ENCODE measurements at places on chromosomes 7 and 10.
A peak's percentile ranks its signal among the peaks of the same experiment; 100 is the strongest.

GRCh38 chr10:119341459-119342301 lies 134.3 kb downstream of the GRK5 start:
- no peak for DNase-seq

- DNase-seq, result no peak
Measured at GRCh38 chr10:34580643-34581042, 234.5 kb downstream of the PARD3 start.

- DNase-seq, result no peak
Measured at GRCh38 chr10:48231699-48232315, 42.7 kb downstream of the FRMPD2 start.

GRCh38 chr10:75950997-75951589 lies 519.7 kb downstream of the LRMDA start:
- no peak for DNase-seq

DNA sequence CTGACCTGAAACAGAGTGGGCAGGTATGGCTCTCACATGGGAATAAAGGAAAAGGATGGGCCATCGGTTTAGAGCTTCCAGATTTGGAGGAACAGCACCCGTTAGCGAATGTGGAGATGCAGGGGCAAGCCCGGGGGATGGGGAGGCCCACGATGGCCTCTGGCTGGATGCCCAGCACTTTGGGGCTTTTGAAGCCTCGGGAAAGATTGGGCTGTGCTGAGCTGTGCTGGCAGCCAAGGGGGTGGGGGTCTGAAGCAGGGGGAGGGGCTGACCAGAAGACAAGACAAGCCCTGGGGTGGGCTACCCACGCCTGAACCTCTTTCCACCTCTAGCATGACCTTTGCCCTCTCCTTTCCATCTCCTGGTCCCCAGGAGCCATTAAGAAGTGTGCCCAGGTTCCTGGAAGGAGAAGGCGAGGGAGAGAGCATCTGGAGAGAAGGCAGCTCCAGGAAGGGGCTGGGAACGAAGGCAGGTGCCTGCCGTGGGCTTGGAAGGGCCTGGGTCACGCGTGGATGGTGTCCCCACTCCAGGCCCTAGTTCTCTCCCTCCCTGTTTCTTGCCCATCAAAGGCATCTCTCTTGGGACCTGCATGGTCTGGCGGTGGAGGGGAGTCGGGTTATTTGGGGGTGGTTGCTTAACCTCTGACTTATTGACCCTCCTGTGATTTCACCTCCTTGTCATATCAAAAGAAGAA lies 39.7 kb downstream of the JAKMIP3 start:
- no peak for DNase-seq

GRCh38 chr7:83649701-83650100 lies 762 bp upstream of the SEMA3E start:
- no peak for DNase-seq

DNA sequence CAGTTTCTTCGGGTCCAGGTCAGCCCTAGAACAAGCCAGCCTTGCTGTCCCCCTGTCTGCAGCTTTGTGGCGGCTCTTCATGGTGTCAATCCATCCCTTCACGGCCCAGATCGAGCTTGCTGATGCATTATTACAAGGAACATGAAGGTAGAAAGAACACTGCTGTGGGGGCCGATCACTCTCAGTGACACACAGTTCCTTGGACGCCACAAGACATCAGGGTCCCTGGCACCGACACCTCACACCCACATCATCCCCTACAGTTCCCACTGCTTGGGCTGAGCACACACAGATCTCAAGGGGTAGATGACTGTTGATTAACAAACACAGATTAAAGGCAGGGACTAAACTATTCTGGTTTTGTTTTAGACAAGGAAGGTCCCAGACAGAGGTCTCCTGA lies 119.4 kb downstream of the KMT2E start:
- DNase-seq, result no peak

DNA sequence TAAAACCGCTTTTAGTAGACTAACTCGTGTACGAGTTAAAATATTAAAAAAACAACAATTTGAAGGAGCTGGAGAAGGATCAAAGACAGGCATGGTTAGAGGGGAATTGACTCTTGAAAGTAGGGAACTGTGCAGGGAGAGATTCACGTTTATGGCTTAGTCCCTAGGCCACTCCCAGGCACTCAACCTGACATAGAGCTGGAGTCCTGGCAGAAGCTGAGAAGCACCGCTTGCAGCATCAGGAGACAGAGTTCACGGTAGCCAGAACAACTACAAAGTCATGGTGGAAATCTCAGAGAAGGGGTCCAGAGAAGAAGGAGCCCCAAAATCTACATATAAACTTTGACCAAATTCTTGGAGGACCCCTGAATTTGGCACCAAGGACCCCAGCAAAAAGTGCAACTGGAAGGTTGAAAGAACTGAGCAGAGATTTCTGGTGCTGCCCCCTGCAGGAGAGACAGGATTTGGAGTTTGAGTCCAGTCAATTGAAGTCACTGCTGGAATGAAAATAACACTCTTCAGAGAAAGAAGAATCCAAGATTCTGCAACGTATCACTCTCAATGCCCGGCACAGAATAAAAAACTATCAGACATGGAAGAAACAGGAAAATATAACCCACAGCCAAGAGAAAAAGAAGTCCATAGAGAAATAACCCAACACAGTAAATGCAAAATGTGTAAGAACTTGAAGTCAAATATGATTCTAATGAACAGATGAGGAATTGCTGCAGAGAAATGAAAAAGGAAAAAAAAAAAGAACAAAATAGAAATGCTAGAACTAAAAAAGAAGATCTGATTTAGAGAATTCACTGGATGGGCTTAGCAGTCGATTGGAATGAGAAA lies 493.3 kb upstream of the PODXL start:
- no peak for DNase-seq

GRCh38 chr7:874031-874749 lies 2.2 kb upstream of the GET4 start:
- DNase-seq, result peak; percentile 29

DNA sequence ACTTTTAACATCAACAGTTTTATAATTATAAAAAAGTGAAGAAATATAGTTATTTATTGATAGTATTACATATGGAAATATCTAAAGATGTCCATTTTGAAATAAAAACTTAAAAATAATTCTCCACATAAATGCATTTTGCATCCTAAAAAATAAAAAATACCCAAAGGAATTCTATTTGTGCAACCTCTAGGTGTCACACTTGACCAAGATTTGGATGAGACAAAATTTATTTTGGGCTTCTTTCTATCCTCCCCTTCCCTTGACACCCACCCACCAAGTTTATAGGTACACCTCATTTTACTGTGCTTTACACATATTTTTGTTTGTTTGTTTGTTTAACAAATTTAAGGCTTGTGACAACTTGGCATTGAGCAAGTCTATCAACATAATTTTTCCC lies 3.3 kb upstream of the THSD7A start:
- DNase-seq, result peak; percentile 24

DNA sequence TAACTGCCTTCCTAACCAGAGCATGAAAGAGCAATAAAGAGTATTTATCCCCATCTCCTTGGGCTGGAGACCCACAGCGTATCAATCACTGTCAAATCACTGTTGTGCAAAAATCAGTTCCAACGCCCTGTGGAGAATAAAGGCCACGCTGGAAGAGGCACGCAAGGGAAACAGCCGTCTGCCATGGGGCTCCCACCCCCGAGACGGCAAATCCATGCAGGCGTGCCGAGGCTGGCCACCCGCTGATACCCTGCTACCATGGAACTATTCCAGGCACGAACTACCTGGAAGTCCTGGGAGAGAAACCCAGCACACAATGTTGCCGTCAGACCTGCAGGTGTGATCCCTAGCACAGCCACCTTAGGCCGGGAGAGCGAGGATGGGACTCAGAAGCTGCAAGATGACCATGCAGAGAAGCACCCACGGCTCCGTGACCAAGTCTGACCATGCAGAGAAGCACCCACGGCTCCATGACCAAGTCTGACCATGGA lies 185.3 kb downstream of the DIP2C start:
- DNase-seq, result no peak

DNA sequence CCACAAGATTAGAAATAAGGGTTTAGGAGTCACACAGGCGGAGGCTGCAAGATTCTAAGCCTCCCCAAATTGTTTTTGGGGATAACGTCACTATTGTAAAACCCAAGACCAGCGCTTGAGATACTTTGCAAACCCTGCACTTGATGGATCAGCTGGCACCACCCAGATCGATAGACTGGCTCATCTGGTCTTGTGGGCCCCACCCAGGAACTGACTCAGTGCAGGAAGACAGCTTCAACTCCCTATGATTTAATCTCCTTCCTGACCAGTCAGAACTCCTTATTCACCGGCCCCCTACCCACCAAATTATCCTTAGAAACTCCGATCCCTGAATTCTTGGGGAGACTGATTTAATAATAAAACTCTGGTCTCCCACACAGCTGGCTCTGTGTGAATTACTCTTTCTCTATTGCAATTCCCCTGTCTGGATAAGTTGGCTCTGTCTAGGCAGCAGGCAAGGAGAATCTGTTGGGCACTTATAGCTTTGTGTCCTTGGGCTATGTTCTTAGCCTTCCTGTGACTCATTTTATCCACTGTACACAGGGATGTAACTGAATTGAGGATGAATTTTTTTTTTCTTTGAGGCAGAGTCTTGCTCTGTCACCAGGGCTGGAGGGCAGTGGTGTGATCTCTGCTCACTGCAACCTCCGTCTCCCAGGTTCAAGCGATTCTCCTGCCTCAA lies 64.4 kb upstream of the CARD11 start:
- DNase-seq, result no peak

GRCh38 chr7:116021237-116021636 lies 9.3 kb downstream of the TFEC start:
- DNase-seq, result no peak

DNA sequence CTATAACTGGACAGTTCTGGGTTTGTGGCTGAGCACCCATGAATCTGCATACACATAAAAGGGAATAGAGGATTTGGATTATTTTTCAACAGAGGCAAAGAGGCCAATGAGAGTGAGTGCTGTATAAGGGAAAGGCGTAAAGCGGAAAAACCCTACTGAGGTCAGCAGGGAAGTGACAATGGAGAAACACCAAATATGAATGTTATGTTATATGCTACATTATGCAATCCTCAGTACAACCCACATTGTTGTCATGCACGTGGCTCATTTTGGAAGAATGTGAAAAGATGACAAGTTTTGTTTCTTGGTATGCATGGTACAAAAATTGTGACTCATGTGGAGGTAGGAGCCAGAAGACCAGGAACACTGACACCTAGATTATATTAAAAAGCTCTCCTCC lies 113.6 kb upstream of the AMPH start:
- no peak for DNase-seq

- no peak for DNase-seq
Measured at GRCh38 chr10:24463611-24464426, 254.9 kb downstream of the KIAA1217 start.

DNA sequence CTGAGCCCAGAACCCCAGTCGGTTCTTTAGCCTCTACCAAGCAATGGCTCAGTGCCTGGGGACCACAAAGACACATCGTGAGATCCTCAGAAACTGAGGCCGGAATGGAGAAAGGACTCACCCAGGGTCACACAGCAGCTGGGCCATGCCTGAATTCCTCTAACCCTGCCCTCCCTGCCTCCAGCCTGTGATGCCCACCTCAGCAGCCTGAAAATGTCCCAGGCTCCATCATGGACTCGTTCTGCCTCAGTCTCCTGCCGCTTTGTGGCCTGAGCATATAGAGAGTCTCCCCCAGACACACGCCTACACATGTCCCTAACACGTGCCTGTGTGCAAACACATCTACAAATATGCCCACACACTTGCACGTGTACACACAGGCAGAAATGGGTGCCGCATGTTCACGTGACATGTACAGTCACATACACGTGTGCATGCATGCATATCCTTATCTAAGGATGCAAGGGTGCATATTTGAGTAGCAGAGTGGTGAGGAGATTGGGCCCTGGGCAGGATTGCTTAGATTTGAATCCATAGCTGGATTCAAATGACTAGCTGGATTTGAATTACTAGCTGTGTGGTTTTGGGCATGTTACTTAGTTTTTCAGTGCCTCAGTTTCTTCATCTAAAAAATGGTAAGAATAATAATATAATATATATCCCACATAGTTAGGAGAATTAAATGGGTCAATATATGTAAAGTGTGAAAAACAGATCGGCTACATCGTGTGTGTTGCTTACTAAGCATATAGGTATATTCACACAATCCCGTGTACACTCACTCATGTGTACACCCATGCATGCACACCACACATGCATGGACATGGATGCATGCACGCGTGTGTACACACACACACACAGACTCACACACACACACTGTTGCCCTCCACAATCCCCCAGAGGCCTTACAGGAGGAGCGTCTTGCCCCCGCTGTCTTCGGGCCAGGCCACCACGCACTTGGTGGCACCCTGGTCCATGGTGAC lies 2.4 kb downstream of the TACR2 start:
- DNase-seq, result no peak

DNA sequence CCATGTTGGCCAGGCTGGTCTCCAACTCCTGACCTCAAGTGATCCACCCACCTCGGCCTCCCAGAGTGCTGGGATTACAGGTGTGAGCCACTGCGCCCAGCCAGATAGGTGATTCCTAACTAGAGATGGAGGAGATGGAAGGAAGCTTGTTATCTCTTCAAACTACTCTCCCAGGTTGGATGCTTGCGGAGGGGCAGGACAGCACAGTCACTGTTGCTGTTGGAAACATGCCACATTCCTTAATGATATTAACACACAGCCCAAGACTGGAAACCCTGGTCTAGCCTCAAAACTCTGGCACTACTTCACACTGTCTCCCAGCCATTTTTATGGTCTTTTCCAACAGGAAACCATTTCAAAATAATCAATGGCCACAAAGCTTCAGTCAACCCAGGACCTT lies 468.8 kb upstream of the NRP1 start:
- DNase-seq, result no peak

GRCh38 chr10:120824881-120825309 lies 26.3 kb upstream of the WDR11 start:
- peak; percentile 46 for DNase-seq

DNA sequence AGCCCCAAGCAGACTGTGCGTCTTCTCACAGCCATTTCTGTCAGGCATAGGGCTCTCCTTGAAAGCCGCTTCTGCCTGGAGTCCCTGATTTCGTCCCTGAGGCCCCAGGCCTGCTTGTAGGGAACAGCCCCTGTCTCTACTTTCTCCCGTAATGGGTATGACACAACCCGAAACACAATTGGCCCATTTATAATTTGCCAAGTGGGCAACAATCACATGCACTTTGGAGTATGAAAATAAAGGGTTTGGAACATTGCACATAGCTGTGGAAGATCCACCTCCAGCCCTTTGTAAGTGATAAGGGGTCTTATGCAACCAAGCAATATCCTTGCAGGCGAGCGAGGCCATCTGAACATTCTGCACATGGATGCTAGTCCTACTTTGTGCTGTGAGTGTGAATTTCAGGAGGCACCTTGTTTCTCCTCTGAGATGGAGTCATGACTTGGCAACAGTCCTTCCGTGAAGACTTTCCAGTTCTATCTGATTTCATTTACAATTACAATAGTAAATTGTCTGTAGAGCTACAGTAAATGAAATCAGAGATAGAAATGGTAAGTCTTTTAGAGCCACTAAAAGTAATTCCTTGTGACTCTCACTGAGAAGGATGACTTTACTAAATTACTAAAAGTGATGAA lies 141.5 kb downstream of the CUBN start:
- no peak for DNase-seq

- no peak for DNase-seq
Measured at GRCh38 chr10:69646185-69647060, 16.4 kb downstream of the FAM241B start.

Data from pons (tissue), 1 donor.